H7 (cell line): ENCODE measurements at places on chromosomes 3 and 15.

GRCh38 chr15:77825252-77825542 lies 192.5 kb upstream of the LINGO1 start:
- DNase-seq: no peak

DNA sequence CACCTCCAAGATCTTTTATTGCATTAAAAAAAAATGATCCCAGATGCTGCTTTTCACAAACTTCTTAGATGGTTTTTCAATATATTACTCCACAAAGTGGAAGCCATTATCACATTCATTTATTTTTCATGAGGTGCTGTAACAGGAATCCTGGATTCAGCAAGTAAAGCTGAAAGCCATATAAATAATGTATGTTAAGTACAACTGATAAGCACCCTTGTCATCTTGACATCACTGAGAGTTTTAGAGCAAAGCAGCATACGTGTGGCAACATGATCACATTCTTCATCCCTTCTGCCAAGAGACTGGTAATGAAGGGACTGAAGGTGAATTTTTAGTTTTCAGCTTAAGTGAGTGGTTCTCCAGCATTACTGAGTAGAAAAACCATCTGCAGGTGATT lies 44.9 kb upstream of the LRRFIP2 start:
- no peak for DNase-seq

DNA sequence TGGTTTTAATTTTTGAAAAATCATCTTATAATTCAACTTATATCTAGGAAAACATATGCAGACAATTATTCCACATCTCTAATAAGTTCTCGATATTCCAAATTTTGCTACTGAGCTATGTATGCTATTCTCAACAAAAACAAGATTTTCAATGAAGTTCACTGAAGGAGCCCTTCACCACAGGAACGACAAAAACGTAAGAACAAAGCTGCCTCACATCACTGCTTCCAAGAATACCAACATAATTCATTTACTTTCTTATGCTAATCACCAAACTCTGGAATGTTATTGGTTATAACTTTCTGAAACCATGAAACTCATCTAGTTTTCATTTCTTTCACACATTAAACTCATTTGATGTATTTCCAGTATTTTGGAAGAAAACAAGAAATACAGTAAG lies 49.7 kb downstream of the GNB4 start:
- DNase-seq: peak; percentile 5

DNA sequence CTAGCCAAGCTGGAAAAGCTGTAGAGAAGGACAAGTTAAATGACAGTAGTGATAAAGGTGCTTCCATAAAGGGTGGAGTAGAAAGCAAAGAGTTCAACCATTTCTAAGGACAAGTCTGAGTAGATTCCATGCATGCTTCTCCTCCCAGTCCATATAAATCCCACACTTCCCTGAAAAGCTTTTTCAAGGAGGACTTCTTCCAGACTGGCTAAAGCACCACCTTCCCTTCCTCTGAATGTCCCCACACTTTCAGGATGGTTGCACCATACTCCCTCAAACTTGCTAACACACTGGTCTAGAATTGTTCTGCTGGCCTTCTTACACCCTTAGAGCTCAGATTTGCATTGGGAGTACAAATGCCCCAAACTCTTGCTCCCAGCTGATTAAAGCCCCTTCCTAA lies 40.9 kb downstream of the FBN1 start:
- DNase-seq: no peak

DNA sequence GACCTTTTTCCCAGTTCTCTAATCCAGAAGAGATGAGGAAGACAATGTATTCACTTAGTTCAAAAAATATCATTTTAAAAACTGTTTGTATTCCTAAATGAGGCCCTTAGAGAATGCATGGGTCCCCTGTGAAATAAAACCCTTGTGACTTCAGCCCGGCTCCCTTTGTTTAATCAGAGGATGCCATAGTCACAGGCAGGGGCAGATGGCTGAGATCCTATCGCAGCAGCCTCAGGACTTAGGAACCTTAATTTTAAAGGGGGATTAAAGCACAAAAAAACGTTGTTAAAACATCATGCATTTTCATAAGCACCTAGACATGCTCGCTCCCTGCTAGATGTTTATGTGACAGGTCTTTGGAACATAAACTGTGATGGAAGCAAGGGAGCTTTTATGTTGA lies 176.6 kb downstream of the IL20RB start:
- DNase-seq: no peak

GRCh38 chr3:10599444-10599843 lies 94.1 kb upstream of the ATP2B2 start:
- DNase-seq: no peak

GRCh38 chr3:43640681-43641080 lies 18.9 kb upstream of the ANO10 start:
- no peak for DNase-seq

DNA sequence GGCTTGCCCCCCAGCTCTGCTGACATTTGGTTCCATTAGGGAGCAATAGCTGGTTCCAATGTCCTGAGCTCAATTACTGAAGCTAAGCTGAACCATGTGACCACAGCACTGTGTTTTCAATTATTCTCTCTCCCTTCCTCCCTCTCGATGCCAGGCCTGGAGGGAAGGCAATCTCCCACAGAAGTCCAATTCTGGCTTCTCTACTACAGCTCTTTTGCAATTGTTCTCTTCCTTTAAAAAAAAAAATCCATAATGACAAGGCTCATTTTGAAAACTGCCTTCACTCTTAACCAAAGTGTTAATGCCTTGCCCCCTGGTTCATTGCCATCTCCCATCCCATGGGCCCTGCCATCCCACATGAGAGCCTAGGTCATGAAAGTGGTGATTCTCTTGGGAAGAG lies 24.8 kb downstream of the IL16 start:
- DNase-seq: no peak

DNA sequence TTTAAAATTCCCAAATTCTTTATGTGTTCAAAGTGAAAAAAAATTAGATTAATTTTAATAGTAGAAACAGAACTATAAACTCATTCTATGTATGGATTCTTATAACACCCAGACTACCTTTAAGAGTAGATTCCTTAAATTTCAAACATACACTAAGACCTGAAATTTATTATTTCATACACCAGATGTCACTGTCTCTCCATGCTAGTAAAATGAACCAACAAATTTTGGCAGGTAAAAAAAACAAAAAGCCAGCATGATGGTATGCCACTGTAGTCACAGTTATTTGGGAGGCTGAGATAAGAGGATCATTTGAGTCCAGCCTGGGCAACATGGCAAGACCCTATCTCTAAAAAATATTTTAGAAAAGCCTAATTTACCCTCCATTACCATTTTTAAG lies 461.3 kb upstream of the NAALADL2 start:
- no peak for DNase-seq

GRCh38 chr3:152269831-152270734 lies 1.4 kb downstream of the MBNL1 start:
- peak; percentile 4 for DNase-seq

DNA sequence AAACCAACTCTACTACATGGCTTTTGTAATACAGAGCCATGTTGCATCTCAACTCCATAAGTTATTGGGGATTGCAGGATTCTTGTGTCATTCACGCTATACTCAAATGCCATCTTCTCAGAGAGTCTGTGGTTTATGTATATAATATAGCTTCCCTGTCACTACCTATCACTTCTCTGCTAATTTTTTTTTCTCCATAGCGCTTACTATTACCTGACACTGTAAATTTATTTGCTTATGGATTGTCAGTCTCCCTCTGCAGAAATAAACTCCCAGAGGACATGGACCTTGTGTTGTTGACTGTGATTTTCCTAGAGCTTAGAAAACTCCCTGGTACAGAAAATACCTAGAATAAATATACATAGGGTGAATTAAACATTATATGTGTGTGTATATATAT lies 990.5 kb downstream of the TBL1XR1 start:
- no peak for DNase-seq

- peak; percentile 92 for DNase-seq
These were observed 9.4 kb downstream of the SLC51B start for GRCh38 chr15:65054333-65055200.

DNA sequence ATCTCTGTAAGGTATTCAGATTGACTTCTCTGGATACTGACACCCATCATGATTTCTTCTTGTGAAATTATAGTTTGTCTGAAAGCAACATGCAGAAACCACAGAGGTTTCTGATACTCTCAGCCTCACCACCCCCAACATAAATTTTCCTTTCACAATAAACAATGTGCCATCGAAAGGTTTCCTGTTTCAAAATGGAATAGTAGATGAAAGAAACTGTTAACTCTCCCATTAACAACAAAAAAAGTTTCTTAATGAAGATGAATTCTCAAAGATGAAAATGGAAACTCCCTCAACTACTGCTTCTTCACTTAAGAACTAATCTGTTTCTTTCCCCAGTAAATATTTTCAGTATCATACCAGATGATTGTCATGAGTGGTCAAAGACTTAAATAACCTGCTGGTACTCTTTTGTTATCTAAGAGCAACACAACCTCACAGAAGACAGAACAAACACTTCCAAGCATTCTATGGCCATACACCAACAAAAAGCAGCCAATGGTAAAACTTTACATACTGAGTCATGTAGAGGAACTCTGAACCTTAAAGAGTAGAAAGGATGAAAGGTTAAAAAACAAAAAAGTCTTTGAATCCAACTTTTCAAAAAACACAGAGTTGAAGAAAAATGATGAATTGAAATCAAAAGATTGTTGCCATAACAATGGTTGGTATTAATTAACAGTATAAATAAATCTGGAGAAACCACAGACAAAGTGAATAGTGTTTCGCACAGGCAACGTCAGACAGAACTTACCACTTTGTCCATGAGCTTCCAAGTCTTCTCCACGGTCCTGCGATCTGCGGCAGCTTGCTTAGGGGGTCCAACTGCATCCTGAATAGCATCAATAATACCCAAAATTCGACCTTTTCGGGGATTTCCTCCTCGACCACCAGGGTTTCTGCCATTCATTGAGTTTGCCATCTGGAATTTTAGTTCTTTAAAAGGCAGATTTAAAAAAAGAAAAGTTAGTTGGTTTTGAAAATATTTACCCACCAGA lies 1.9 kb downstream of the CBLB start:
- no peak for DNase-seq
